ENCODE measurements at places on chromosomes 1 and 21. TPM values are rescaled to one million over a fixed set of nuclear protein-coding genes. Genes with fewer than 3 reads are reported as not detected.

GRCh38 chr21:27225940-27226339 lies 259.1 kb upstream of the ADAMTS5 start:
- no peak for DNase-seq

Gene LIPI
- total RNA-seq, result not detected

GRCh38 chr1:204513117-204513716 lies 3.0 kb upstream of the MDM4 start:
- DNase-seq, result no peak

Gene DPYD
- total RNA-seq, result not detected

- DNase-seq, result peak; percentile 94
Measured at GRCh38 chr1:162732566-162733335, 57.8 kb upstream of the HSD17B7 start.

DNA sequence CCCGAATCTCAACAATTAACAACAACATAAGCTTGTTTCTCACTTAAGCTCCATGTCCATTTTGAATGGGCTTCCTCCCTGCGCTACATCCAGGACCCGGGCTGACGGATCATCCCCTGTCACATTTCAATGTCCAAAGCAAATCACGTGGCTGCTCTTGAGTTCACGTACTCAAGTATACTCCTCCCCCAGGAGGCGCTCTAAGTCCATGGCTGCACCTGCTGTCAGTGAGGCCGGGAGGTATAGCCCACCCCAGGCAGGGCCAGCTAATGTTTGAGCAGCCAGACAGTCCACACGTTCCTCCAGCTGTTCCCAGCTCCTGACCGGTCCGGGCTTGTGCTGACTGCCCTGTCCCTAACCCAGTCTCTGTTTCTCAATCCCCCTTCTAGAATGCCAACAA lies 220.8 kb downstream of the SLC35F3 start:
- DNase-seq, result no peak
